ENCODE measurements at places on chromosomes 3 and 15. TPM values are rescaled to one million over a fixed set of nuclear protein-coding genes. Genes with fewer than 3 reads are reported as not detected.

Gene CADM2
- not detected for total RNA-seq

DNA sequence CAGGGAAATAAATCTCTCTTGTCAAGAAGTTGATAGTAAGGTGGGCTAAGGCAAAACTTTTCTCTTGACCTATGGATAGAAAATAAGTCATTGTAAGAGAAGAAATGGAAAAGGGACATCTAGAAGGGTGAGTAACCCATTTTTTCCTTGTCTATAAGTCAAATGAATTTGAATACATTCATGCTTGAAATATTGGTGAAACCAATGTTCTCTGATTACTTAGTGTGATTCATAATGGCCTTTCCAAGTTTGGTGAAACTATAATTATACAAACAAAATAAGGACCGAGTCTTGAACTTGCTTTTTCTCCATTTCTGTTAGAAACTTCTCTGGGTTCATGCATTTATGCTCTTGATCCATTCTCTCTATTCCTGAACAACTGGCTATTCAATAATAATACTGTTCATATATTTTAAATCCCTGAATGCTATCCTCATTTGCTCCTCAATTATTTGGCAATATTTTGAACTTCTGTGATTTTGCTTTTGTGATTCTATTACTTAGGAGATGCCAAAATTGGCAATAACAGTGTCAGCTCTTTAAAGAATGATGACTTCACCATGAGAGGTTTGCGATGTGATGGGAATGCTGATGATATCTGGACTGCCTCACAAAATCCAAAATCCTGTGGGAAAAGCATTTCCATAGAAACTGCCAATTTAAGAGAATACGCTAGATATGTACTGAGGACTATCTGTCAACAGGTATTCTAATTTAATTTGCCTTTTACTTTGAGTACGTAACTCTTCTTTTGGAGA lies 12.3 kb downstream of the P2RY12 start:
- no peaks in the 10 kb centered on the region for H3K36me3 ChIP-seq
- no peak overlapping the region for H3K4me3 ChIP-seq
- DNase-seq: no peak

Gene DNAJC17
- 51.5 TPM for total RNA-seq

DNA sequence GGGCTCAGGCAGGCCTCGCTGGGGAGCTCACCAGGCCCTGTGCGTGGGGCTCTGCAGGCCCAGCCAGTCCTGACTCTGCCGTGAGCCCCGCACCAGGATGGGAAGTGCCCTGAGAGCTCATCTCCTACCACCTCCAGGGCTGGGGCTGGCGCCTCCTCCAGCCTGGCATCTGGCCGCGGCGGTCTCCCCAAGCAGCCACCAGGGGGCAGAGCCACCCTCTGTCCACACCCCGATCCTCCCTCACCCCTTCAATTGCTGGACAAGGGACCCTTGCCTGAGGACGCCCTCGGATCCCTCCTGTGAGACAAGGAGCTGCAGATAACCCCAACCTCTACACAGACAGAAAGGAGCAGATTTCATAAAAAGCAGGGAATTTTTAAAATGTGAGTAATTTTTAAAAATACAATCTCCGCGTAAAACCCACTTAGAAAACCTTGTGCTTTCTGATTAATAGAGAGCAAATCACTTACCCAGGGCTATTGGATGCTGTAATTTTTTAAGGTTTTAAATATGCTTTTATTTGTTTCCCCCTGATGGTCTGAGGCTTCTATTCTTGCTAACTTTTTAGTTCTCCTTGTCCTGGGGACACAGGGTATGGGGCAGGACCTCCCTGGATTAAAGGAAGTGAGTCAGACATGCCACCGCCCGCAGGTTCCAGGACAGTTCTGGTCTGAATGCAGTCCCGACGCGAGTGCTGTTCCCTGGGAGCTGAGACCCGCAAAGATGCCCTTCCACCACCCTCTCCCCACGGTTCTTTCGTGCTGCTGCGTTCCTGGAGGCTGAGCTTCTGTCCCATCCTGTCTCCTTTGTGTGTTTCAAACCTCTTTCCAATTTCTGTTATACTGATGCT lies 52.3 kb upstream of the CHRNA7 start:
- H3K27ac ChIP-seq: no peak overlapping the region
- peak; percentile 44 for DNase-seq
- no peaks in the 10 kb centered on the region for H3K36me3 ChIP-seq
- H3K4me3 ChIP-seq: no peak overlapping the region
- H3K4me1 ChIP-seq: peaks cover 12% of the 10 kb centered on the region
- H3K27me3 ChIP-seq: peaks cover 3% of the 10 kb centered on the region

DNA sequence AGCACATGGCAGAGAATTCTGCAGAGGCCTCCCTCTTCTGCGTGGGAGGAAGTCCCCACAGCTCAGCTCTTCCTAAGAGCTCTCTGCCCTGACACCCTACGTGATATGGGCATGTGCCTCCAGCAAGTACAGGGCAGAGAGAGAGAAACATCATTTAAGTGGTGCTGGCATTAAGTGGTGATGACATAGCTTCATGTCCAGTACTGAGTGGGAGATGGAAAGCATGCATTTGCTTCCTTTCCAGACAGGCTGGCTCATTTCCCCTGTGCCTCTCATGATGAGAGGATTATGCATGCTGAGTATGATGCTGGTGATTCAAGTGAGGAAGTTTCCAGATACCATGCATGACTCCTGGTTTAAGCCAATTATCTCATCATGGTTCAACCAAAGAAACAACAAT lies 26.9 kb downstream of the BFSP2 start:
- H3K4me1 ChIP-seq: no peaks in the 10 kb centered on the region
- no peak overlapping the region for H3K4me3 ChIP-seq
- no peak for DNase-seq
- no peaks in the 10 kb centered on the region for H3K27me3 ChIP-seq
- no peaks in the 10 kb centered on the region for H3K36me3 ChIP-seq

DNA sequence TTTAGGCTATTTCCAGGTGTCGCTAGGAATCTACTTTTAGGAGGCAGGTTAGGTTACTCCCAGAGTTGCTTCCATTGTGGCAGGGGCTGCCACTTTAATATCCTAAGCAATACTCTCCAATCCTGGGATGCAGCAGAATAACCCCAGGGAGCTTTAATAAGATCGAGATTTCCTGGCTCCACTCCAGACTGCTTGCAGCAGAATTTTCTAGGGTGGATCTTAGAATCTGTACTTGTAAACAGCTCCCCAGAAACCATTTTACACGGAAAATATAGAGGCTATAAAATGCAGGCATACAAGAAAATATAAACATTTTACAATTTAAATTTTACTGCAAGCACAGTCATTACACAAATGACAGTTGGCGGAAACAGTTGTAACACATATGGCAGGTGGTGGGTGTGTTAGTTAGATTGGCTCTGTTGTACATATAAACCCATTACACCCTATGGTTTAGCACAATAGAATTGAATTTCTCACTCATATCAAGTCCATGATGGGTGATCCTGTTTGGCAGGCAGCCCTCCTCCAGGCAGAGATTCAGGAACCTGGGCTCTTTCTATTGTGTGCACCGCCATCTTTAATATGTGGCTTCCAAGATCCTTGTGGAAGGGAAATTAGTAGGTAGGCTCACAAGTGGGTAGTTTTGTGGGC lies 35.0 kb upstream of the TNFAIP8L3 start:
- H3K4me3 ChIP-seq: no peak overlapping the region
- H3K4me1 ChIP-seq: peaks cover 17% of the 10 kb centered on the region
- H3K27ac ChIP-seq: no peak overlapping the region

GRCh38 chr3:101963902-101964362 lies 114.6 kb downstream of the NFKBIZ start:
- H3K27ac ChIP-seq: no peak overlapping the region
- H3K27me3 ChIP-seq: no peaks in the 10 kb centered on the region
- no peaks in the 10 kb centered on the region for H3K36me3 ChIP-seq
- no peak for DNase-seq
- H3K4me3 ChIP-seq: no peak overlapping the region

- H3K4me3 ChIP-seq: no peak overlapping the region
- H3K27me3 ChIP-seq: no peaks in the 10 kb centered on the region
- no peak for DNase-seq
- no peaks in the 10 kb centered on the region for H3K4me1 ChIP-seq
- no peak overlapping the region for H3K27ac ChIP-seq
Observed at GRCh38 chr3:79187426-79187825, 580.4 kb downstream of the ROBO1 start.

DNA sequence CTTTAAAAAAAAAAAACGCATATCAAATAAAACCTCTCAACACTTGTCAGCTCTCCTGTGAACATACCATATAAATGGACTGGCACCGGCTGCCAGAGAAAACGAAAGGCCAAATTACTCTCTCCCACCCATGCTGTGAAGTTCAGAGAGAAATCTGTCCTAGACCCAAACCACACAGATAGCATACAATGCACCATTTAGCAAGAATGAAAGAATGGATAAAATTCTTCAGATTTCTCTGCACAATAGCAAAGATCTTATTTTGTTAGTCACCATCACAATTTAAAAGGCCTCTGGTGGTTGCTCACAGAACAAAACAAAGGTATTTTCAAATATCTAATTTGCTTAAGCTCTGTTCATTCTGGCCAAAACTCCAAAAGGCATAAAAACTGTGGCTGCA lies 93.9 kb upstream of the BHLHE40 start:
- H3K4me1 ChIP-seq: peaks cover 20% of the 10 kb centered on the region
- peak overlapping the region; percentile 63 for H3K27ac ChIP-seq
- no peak overlapping the region for H3K4me3 ChIP-seq

Gene GP5
- not detected for total RNA-seq

DNA sequence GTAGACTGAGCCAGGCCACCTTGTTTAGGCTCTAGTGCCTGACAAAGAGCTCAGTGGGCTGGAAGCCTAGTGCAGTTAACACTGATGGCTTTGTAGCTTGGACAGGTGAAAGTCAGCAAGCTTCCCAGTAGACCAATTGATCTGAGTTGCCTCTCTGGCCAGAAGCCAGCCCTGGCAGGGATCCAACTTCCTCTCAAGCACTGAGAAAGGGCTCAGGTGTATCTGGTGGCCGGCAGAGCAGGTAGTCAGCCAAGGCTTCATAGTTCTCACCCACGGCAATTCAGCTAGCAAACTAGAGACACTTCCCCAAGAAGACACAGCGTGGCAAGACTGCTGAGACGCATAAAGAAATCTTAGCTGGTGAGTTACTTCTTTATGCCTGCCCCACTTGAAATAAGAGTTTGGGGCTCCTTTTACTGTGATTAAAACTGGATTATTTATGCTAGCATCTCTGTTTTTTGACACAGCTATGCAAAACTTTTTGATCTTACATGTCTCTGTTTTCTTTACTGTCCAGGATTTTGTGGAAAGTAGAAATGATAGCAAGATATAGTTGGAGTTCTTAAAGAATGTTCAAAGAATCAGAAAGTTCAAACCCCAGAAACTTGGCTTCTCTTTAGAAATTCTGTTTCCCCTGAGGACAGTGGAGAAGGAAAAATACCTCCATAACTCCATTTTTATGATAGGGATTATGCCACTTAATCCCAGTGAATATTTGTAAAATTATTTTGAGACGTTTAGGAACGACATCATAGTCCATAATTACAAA lies 8.4 kb upstream of the CA12 start:
- DNase-seq: no peak
- H3K27me3 ChIP-seq: no peaks in the 10 kb centered on the region
- no peak overlapping the region for H3K27ac ChIP-seq
- H3K36me3 ChIP-seq: no peaks in the 10 kb centered on the region
- no peaks in the 10 kb centered on the region for H3K4me1 ChIP-seq

DNA sequence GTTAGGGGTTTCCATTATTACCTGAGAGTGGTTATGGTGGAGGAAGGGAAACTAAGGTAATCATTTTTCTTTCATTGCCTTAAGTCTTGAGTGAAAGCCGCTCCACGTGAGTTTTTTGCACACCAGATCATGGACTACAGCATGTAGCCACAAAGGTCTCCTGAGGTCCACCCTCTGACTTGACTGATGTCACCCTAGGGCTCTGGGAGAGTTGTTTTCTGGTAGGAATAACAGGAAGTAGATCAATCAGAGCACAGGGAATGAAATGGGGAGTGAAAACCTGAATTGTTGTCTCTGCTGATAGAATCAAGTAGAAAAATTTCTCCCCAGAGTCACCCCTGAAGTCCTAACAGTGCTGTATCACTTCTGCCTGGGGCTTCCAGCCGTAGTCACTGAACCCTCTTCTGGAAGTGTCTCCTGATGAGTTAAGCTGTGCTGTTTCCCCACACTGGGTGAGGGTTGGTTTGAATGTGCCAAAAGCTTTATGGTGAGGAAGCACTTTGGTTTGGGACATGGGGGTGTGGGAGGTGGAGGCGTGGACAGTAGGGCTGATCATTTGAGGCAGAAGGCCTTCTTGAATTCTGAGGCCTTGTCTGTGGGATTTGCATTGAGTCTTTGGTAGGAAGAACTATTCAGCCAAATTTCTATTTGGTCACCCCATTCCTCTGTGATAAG lies 64.3 kb downstream of the SLCO3A1 start:
- no peak overlapping the region for H3K27ac ChIP-seq
- no peak overlapping the region for H3K4me3 ChIP-seq
- H3K4me1 ChIP-seq: no peaks in the 10 kb centered on the region

- H3K4me1 ChIP-seq: no peaks in the 10 kb centered on the region
- H3K27me3 ChIP-seq: no peaks in the 10 kb centered on the region
Observed at GRCh38 chr3:30113906-30114305, 492.5 kb upstream of the TGFBR2 start.

Gene SLC28A2
- not detected for total RNA-seq

GRCh38 chr3:135865553-135865952 lies 100.0 kb upstream of the PPP2R3A start:
- H3K4me1 ChIP-seq: no peaks in the 10 kb centered on the region
- H3K4me3 ChIP-seq: no peak overlapping the region
- H3K36me3 ChIP-seq: no peaks in the 10 kb centered on the region

DNA sequence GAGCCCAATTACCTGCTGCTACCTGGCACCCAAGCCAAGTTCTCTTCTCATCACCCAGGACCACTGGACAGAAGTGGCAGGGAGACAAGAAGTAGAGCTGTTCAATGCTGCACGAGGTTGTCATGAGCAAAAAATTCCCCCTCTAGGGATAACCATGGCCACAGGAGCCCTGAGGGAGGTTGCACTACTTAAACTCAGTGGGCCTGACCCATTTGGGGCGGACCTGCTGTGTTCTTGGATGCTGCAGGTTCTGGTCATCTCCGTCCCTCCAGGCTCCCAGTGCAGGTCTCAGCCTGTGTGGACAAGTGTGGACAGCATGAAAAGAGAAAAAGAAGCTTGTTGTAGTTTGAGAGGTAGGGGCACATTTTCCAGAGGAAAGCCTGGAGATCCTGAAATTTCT lies 26.1 kb upstream of the MANF start:
- H3K4me3 ChIP-seq: no peak overlapping the region
- no peaks in the 10 kb centered on the region for H3K27me3 ChIP-seq
- peaks cover 16% of the 10 kb centered on the region for H3K4me1 ChIP-seq
- no peaks in the 10 kb centered on the region for H3K36me3 ChIP-seq
- H3K27ac ChIP-seq: no peak overlapping the region

Gene ADAMTS17
- total RNA-seq: 0.50 TPM

GRCh38 chr15:52527911-52528563 lies 643 bp downstream of the MYO5A start:
- H3K4me3 ChIP-seq: peak overlapping the region; percentile 91
- peaks cover 27% of the 10 kb centered on the region for H3K4me1 ChIP-seq
- peak overlapping the region; percentile 5 for H3K27ac ChIP-seq

GRCh38 chr3:146416366-146416765 lies 53.0 kb downstream of the PLSCR2 start:
- no peak overlapping the region for H3K4me3 ChIP-seq
- peaks cover 1% of the 10 kb centered on the region for H3K4me1 ChIP-seq
- H3K27me3 ChIP-seq: no peaks in the 10 kb centered on the region
- no peaks in the 10 kb centered on the region for H3K36me3 ChIP-seq
- DNase-seq: no peak
- no peak overlapping the region for H3K27ac ChIP-seq

All from SJSA1 (cell line).